Fibroblast of skin of right biceps (primary cell): ENCODE measurements at places on chromosomes 3 and 15.

- no peak for DNase-seq
These were observed 133.5 kb downstream of the SNRPN start for GRCh38 chr15:25088261-25088790.

DNA sequence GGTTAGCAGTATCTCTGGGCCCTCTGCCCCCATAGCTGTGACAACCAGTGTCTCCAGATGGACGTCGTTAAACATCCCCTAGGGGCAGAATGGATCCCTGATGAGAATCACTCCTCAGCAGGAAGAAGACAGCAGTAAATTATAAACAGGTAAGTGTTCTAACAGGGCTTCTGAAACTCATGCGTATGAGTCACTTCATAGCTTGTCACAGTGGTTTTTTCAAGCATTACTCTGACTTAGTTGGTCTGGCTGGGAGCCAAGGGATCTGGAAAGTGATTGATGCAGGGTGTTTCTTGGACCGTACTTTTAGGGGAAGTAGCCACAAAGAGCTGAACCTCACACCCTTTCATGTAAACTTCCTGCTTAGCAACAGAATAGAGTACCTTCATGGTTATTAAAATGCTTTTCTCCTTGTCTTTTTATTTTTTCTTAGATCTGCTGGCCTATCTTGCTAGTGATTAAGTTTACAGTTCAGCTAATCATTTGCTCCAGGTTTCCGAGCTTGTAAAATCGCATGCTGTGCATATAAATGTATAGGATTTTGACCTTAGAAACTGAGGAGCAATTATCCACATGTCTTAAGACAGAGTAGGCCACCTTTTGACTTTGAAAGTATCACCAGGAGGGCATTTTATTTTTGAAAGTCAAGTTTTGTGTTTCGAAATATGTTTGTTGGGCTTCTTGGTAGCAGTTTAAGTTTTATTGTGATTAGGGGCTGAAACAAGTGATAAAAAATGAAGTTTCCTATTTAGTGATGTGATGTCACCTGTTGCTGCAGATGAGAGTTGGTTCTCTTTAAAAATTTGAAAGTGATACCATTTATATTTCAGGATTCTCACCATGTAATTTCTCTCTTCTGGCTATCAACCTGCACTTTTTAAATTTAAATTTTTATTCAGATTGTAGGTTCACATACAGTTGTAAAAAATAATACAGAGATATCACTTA is 333.9 kb downstream of the PTPRG start:
- DNase-seq: peak; percentile 94

- peak; percentile 55 for DNase-seq
These were observed 74.2 kb upstream of the POU1F1 start for GRCh38 chr3:87350367-87351199.

GRCh38 chr3:140710711-140711389 is 33.0 kb downstream of the TRIM42 start:
- no peak for DNase-seq

DNA sequence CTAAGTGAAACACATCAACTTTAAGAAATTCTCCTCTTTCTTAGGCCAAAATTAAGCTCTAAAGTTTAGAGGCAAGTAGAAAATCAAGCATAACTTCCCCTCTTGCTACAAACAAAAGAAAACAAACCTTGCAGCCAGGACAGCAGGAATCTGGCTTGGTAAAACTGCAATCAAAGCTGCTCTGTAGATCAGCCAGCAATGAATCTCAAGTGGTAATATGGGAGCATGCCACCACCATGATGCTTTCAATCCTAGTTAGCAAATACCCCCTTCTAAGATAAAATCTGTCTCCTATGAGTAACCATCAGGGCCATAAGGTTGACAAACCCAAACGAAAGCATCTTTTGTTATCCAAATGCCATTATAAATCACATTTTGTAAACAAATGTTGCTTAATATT is 208.3 kb upstream of the PLSCR5 start:
- DNase-seq: peak; percentile 29

DNA sequence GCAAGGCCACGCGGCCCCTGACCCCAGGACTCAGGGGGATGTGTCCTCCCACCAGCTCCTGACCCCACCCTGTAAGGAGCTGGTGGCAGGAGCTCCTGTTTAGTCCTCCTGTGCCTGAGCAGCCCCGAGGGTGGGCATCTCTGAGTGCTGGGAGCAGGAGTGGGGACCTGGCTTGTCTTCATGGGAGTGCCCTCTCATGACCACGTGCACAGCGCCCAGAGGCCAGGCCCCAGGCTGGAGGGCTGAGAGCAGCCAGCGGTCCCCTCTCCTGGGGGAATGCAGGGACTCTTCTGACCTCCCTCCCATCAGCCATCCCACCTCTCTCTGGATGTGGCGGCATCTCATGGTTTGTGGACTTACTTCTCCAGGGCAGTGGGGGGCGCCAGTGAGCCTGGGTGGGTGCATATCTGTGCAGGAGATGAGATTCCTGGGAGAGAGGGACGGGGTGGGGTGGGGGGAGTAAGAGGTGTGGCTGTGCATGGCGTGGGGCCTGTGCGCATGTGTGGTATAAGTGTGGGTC is 205.6 kb downstream of the TBC1D2B start:
- no peak for DNase-seq

DNA sequence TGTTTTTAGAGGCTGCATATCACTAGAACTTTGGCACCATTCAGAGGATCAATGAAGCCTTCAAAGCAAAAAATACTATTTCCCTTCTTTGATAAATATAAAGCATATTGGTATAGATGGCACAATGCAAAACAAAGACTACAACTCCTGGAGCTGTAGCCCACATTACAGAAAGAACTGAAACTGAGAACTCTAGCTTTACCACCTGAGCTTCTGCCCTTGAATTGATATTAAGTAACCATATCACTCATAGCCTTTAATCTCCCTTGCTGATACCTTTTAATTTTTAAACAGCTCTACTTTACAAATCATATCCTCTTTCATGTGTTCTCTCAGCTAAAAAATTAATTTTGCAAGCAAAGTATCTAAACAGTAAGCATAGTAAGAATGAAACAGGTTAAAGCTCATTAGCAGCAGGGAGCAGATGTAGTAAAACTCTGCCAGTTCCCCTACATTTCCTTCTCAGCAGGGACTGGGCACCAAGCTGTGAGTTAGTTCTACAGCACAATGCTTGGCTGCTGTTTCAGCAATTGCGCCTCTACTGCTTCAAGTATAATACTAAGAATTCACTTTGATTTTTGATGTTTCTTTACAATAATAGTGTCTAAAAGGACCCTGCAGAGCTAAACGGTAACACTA is 97.9 kb upstream of the NANOGP8 start:
- DNase-seq: no peak

DNA sequence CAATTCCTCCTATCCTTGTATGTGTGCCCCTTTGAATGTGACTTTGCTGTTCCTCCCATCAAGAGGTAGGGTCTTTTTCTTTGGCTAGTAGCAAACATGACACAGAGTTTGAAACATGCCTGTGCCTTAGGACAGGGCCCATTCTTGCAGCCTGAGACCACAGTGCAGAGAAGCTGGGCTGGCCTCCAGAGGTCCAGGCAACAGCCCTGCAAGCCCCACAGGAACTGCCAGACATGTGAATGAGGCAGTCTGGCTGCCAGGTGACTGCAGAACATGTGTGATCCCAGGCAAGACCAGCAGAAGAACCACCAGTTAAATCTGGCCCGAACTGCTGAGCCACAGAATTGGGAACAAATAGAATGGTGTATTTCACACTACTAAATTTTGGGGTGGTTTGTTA is 1.2 kb upstream of the HGD start:
- no peak for DNase-seq

DNA sequence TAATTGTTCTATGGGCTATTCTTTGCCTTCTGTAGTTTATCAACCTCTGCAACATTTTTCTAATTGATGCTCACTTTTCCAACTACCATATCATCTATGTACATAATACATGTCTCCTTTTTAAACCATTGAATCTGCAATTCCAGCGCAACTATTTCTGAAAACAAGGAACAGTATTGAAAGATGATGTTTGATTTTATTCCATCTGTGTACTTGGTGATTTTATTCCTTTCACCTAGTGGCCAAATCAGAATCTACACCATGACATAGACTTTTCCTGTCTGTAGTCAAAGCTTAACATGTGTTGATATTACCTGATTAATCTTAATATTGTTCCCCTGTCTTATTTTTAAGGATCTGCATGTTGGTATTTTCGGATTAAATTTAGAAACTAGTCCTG is 13.0 kb downstream of the NKTR start:
- no peak for DNase-seq

GRCh38 chr3:141561426-141562034 is 74.7 kb downstream of the RASA2 start:
- peak; percentile 63 for DNase-seq

- no peak for DNase-seq
These were observed 79.7 kb upstream of the C2CD4B start for GRCh38 chr15:62244762-62245161.

DNA sequence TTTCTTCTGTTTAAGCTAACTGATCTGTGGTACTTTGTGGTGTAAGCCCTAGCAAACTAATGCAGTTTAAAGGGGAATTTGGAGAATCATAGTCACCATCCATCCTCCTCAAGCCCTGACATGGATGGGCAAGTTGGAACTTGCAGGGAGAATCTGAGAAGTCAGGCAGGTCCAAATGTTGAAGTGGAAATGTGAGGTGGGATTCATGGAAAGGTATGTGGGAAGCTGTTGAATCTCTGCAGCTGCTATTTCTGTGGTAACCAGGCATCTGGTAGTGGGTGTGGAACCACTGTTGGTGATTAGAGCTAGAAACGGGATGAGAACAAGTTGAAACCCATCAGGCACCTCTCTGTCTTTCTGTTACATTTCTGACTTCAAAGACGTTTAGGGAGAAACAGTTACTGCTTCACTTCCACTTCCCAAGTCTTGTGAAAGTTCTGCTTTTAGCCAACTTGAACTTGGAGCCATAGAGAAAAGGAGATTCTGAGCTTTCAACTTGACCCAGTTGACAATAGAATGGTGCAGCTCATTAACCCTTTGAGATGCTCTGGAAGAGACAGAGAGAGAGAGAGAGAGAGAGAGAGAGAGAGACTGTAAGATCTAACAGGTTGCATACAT is 38.1 kb upstream of the NMNAT3 start:
- no peak for DNase-seq

DNA sequence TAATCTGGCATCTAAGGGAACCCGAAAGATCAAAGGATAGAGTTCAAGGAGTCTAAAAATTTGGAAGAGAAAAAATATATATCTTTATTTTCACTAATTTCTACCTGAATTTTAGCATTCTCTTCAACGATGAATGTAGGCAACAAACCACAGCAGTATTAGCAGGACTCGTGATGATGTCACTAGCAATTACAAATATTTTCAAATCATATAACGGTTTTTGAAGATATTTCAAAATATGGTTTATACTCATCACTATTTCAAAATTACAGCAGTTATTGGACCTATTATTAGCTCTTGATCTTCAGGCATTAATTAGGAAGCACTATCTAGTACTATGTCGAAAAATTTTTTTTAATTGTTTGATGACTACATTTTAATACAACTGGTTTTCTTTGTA is 27.0 kb upstream of the ANKDD1A start:
- DNase-seq: no peak

GRCh38 chr3:190722181-190722905 is 140.2 kb downstream of the GMNC start:
- no peak for DNase-seq

DNA sequence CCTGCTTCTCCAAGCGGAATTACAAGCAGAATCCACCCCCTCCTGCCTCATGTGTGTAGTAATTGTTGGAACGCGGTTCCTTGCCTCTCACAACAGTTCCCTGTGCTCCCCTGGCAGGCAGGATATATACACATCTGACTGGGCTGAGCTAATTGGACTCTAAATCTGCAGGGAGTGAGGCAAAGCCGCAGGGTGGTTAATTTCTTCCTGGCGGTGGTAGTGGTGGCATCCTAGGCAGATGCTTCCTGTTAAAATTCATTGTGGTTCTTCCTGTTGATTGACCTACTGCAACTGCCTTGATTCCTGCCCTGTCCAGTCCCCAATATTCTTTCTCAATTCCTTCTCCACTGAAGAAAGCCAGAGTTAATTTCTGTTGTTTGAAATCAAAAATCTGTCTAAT is 202.9 kb upstream of the PROK2 start:
- peak; percentile 77 for DNase-seq

DNA sequence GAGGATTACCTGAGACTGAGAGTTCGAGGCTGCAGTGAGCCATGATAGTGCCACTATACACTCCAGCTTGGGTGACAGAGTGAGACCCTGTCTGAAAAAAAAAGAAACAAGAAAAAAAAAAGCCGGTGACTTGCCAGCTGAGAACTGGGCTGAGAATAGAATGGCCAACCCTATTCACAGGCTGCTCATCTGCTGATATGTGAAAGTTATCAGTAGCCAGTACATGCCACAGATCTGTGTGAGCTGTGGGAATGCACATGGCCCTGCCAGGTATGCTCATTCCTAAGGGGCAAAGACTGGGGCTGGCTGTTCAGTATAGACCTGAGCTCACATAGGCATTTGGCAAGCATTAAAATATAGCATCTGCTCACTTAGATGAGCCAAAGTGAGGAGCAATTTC is 30.9 kb downstream of the IL20RB start:
- no peak for DNase-seq

GRCh38 chr3:72177075-72178050 is 392.4 kb upstream of the PROK2 start:
- peak; percentile 45 for DNase-seq
